ENCODE measurements at places on chromosomes 5 and 9.

DNA sequence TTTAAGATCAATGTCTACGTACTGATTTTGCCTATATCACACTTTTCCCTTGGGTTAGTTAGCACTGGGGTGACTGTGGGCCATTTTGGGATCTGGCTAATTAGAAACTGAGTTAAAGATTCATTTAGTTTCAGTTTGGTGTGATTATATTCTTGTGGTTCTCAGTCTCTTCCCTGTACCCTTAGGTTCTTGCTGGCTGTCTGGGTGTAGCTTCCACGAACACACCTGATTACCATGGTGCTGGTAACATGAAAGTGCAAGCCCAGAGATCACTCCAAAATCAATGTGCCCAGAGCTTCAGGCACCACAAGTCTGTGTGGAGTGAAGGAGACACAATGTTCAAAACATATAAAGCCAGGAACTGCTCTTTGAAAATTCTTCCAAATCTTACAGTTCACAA lies 248.1 kb downstream of the PDE4D start:
- DNase-seq: no peak

DNA sequence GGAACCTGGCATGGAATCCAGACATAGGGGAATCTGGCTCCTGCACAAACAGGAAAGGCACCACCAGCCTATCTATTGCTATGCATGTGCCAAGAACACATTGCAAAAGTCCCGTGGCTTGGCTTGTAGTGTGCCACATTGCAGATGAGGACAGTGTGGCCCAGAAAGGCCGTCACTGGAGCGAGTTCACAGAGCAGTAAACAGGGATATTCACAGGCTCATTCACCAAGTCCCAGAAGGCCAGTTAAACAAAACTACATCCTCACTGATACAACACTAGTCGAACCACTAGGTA lies 39.6 kb upstream of the TRIM32 start:
- no peak for DNase-seq

DNA sequence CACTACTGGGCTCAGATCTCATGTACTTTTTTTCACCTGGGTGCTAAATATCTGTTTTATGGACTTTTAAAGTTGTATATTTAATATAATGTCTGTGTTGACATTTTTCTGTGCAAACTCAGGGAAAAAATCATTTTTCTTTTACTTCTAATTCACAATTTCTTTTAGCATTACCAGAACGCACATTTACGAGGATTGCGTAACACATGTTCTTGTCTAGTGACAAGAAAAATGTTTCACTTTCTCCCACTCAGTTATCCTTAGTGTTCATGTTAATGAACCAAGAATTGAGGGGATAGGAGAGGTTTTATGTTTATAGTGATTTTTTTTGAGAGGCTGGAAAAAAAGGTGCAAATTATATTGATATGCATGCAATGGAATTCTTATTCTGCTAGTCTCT lies 86.3 kb upstream of the PJA2 start:
- no peak for DNase-seq

DNA sequence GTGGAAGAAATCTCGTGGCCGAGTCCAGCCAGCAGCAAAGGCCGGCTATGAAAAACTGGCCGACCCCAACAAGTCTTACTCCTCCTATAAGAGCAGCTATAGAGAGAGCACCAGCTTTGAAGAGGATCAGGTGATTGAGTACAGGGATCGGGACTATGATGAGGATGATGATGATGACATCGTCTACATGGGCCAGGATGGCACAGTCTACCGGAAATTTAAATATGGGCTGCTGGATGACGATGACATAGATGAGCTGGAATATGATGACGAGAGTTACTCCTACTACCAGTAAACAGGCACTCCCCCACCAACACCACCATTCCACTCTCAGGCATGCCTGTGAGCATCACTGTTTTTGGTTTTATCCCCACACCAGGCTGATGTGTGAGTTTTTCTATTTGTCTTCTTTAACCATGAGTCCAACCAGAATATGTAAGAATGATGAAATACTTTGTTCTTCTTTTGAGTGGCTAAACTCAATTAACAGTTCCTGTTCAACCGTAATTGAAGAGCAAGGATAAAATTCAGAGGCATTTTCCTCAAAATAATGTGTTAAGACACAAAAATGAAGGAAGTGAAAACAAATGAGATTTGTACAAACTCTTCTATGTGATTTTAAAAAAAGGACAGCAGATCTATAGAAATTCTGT lies 35.5 kb downstream of the RFK start:
- no peak for DNase-seq

GRCh38 chr5:130836729-130837649 lies 328.1 kb downstream of the HINT1 start:
- no peak for DNase-seq

GRCh38 chr9:71937898-71938297 lies 26.5 kb downstream of the C9orf85 start:
- no peak for DNase-seq

DNA sequence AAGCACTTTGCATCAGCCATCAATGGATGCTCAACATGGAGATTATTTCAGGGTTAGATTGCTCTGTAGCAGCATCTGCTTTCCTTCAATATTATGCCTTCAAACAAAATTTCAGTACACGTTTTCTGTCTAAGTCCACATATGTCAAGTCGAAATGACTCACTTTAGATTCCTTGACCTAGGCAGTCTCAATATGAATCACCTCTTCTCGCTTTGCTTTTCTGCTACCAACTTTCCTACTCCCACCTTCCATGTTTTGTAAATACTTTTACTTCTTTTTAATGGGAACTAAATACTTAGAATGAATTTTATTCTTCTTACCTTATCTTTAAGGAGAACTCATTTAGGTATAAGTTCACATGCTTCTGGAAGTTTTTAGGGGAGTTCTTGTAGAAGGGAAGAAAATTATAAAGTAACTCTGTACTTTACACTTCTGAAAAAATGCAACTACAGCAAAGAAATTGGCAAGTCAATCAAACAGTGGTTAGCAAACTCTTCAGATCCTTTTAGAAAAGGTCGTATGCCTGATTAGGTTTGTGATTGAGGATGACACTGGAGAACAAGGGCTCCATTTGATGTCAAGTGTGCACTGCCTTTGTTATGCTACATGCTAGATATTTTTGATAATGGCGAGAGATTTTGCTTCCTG lies 478.5 kb upstream of the SMARCA2 start:
- DNase-seq: no peak

GRCh38 chr5:147396070-147396823 lies 113.6 kb downstream of the DPYSL3 start:
- no peak for DNase-seq
